ENCODE measurements at places on chromosomes 2 and 18.

DNA sequence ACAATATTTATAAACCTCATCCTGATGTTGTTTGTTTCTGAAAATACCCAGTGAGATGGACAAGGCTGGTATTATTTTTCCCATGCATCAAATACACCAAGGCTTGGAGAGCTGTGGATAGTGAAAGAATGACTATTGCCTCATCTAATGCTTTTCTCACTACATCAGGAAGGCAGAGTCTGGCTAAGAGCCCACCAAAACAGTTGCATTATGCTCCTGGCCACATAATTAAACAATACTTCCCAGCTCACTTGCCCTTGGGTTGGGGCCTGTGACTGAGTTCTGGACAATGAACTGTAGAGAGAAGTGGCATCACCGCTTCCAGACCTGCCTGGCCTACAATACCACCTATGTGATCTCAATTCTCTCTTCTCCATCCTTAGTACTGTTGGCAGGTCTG lies 46.4 kb upstream of the REEP1 start:
- DNase-seq, result no peak

GRCh38 chr2:20594957-20595356 lies 55.9 kb downstream of the HS1BP3 start:
- no peak for DNase-seq

- no peak for DNase-seq
Measured at GRCh38 chr2:9388950-9389911, 34.1 kb downstream of the ITGB1BP1 start.

GRCh38 chr18:57544936-57545660 lies 41.4 kb downstream of the FECH start:
- no peak for DNase-seq

- no peak for DNase-seq
Measured at GRCh38 chr2:51986101-51986500, 954.2 kb upstream of the NRXN1 start.

GRCh38 chr2:114609801-114610200 lies 167.4 kb downstream of the DPP10 start:
- DNase-seq, result no peak

DNA sequence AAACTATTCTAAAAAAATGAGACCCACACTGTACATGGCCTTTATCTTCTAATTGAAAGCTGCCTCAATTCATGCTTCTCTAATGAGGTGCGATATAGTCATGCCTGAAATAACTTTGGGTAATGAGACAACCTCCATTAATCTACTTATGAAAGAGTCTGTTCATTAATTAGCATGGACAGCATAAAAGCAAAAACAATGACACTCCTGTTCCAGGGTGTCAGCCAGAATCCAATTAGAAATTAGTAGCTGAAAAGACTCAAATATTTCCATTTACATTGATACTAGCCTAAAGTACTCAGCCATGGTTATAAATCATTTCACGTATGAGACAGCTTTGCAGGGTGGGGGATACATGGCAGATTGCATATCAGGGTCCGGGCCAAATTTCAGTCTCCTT lies 288.7 kb downstream of the AKAIN1 start:
- DNase-seq, result no peak
